ENCODE measurements at places on chromosomes 3 and 15.

DNA sequence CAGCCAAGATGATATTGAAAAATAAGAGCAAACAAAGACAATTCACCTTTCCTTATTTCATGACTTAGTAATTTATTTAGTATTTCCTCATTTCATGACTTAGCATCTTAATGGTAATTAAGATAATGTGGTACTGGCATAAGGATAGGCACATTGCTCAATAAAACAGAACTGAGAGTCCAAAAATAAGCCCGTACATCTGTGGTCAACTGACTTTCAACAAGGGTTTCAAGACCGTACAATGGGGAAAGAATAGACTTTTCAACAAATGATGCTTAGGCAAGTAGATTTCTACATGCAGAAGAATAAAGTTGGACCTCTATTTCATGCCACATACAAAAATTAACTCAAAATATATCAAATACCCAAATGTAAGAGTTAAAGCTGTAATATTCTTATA, 603 bp upstream of the PYDC2 start:
- no peak for DNase-seq

DNA sequence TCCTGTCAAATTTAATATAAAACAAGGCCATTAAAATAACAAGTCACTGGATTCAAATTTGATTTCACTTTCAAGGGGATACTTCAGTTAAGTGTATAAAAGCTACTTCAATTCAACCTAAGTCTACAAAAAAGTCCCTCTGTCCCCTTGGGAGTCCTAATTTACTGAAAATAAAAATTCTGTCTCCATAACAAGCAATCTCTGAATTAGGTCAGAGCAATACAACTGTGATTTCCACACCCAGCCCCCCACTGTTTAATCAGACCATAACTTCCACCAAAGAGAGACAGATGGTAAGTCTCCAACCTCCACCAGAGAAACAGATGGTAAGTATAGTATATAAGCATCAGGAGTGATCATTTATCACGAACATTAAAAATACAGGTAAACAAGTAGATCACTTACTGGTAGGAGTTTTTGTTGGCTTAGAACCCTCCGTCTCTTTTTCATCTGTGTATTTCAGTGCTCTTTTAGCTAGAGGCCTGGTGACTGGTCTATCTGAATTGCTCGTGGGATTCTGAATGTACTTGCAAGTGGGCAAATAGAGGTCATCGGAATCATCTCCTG, 12.1 kb downstream of the SGO1 start:
- no peak for DNase-seq

- DNase-seq = no peak
Measured at GRCh38 chr3:41521010-41521655, 321.8 kb downstream of the CTNNB1 start.

DNA sequence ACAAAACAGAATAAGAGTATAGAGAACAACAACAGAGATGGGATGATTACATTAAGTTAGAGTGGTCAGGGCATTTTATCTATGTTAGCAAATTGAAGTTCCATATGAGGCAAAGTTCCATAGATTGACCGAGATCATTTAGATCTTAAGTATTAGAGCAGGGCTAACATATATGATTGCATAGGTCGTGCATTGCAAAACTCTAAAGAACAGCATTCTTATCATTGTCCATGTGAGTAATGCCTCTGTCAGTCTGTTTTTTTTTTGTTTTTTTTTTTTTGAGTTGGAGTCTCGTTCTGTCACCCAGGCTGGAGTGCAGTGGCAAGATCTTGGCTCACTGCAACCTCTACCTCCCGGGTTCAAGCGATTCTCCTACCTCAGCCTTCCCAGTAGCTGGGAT, 341.7 kb upstream of the KCNH8 start:
- no peak for DNase-seq

- no peak for DNase-seq
Measured at GRCh38 chr3:189038773-189039745, 132.7 kb upstream of the TPRG1 start.

DNA sequence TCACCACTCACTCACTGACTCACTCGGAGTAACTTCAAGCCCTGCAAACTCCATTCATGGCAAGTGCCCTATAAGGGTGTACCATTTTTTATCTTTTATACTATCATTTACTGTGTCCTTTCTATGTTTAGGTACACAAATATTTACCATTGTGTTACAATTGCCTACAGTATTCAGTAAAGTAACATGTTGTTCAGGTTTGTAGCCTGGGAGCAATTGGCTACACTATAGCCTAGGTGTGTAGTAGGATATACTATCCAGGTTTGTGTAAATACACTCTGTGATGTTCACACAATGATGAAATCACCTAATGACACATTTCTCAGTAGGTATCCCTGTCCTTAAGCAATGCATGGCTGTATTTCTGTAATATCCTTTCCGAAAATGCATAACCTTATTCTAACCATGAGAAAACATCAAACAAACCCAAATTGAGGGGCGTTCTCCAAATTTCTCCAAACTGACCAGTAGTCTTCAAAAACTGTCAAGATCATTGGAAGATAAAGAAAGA, 17.9 kb upstream of the CNOT10 start:
- DNase-seq = no peak
